ENCODE measurements at places on chromosomes 7 and 10. TPM values are rescaled to one million over a fixed set of nuclear protein-coding genes. Genes with fewer than 3 reads are reported as not detected.

GRCh38 chr10:110241407-110241806 is 34.0 kb downstream of the MXI1 start:
- no peak for DNase-seq

DNA sequence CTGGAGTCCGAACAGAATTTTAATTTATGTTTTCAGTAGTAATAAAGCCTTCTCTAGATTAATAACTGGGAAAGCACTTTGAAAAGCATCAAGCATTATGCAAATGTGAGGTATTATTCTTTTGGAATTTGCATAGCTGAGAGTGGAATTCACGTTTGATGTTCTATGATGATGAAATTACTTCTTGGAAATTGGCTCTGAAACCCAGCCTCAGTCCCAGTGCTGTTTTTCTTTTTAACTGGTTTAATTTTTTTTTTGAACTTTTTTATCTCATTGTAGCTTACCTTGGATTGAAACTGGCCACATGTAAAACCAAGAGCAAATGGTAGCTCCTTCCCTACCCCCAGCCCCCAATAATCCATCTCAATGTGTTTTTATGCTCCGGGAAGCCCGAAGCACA is 1.2 kb downstream of the TBXAS1 start:
- no peak for DNase-seq

DNA sequence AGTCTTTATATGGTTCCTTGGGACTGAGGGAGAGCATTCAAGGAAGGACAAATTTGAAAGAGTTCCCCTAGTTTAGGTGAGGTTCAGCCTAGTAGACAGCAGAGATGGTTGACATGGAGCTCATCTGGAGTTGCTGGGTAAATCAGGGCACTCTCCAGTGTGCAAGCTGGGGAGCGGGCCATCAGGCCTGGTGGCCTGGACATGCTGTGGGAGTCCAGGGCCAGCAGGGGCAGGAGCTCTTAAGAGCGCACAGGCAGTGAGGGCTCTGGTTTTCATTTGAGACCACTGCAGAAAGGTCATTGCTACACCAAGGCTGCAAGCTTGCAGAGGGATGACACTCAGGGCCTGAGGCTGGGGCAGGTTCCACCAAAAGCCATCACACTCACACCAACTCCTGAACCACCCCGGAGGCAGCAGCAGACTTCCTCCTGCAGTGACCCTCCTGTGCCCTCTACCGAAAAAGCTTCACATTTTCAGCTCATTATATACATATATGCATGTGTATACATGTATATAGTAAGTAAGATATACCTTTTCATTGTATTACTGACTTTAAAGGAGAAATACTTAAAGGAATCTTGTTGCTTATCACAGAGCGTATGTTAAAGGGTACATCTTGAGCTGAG is 39.5 kb downstream of the STEAP1B start:
- DNase-seq = no peak

GRCh38 chr7:142308918-142309317 is 51.1 kb upstream of the PRSS58 start:
- DNase-seq = no peak

DNA sequence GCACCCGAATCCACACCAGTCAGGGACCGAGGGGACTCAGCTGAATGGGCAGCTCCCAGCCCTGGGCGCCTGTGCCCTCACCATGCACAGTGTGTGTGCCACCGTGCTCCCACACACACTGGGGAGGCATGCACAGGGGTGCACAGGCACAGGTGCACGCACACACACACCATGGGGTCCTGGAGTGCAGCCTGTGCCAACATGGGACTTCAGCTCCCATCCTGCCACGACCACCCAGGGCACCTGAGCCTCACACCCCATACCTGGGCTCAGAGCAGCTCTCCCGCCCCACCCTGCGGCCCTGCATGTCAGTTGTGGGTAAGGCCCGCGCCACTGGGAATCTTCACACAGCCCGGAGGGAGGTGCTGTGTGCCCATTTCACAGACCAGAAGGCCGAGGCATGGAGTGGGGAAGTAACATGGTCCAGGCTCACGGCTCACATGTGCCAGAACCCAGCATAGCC is 8.0 kb downstream of the ELFN1 start:
- DNase-seq = no peak

- DNase-seq = no peak
Observed at GRCh38 chr7:151900986-151901621, 24.2 kb upstream of the PRKAG2 start.

- DNase-seq = no peak
Observed at GRCh38 chr7:103686763-103687162, 240.8 kb upstream of the SLC26A5 start.

GRCh38 chr10:99341860-99342490 is 12.8 kb downstream of the CNNM1 start:
- DNase-seq = no peak

GRCh38 chr10:14116021-14116420 is 214.7 kb downstream of the FRMD4A start:
- no peak for DNase-seq

GRCh38 chr10:130470973-130471372 is 334.8 kb downstream of the GLRX3 start:
- DNase-seq = no peak

- DNase-seq = no peak
Observed at GRCh38 chr10:35876248-35876647, 234.2 kb upstream of the FZD8 start.

DNA sequence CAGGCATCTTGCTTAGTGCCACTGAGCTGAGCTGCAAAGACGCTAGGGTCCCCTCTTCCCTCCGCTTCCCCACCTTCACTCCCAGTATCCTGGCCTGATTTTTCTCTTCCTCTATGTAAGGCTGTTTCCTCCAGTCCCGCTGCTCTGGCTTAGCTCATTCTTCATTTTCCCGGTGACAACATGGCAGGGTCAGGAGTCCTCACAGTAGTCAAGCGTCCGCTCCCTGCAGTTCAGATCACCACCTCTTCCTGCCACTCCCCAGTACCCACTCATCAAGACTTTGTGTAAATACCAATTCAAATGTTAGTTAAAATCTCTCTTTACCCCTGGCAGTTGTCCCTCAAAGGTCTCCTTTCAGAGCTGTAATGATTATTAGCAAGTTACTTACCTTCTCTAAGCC is 650.4 kb upstream of the CELF2 start:
- DNase-seq = no peak

The WDR11 gene
- total RNA-seq = 12.3 TPM

The ZNF804B gene
- not detected for total RNA-seq

The TRIM50 gene
- 0.51 TPM for total RNA-seq

The PILRA gene
- 3.6 TPM for total RNA-seq

The GNGT1 gene
- not detected for total RNA-seq

The OPN1SW gene
- total RNA-seq = not detected

The CARD11 gene
- 0.22 TPM for total RNA-seq

Data from Right ventricle myocardium superior (tissue), 1 donor.